ENCODE measurements at places on chromosomes 11 and 22. TPM values are rescaled to one million over a fixed set of nuclear protein-coding genes. Genes with fewer than 3 reads are reported as not detected.

RRM1 gene
- 32.2 TPM for total RNA-seq

DNA sequence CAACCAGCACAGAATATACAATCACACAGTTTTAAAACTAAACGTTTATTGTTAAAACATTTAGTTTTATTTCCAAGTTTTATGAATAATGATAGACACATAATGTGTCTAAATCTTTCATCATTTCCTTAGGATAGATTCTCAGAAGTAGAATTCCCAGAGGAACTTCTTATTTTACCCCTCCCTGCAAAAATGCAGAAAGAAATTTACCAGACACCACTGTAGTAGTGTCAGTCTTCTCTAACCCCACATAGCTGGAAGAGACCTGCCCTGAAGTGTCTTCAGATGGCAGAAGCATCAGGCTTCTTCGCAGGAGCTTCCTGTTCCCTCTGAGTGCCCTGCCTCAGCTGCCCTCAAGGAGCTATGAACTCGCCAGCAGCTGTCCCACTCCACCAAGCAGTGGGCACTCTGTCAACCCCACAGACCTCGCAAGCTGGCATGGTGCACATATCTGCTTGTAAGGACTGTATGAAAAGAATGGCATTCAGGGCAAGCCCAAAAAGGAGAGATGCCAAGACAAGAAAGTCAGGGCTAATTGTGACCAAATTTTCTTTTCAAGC, 28.5 kb upstream of the PAK1 start:
- no peak for DNase-seq

- peak; percentile 62 for DNase-seq
Measured at GRCh38 chr11:122159173-122159721, 43.2 kb upstream of the BLID start.

NCR3LG1 gene
- total RNA-seq: 2.1 TPM

SYT9 gene
- not detected for total RNA-seq

- peak; percentile 30 for DNase-seq
Measured at GRCh38 chr22:38142606-38143005, 32.1 kb upstream of the BAIAP2L2 start.

GRCh38 chr22:22745225-22746060, 101.0 kb downstream of the GGTLC2 start:
- DNase-seq: no peak

DNA sequence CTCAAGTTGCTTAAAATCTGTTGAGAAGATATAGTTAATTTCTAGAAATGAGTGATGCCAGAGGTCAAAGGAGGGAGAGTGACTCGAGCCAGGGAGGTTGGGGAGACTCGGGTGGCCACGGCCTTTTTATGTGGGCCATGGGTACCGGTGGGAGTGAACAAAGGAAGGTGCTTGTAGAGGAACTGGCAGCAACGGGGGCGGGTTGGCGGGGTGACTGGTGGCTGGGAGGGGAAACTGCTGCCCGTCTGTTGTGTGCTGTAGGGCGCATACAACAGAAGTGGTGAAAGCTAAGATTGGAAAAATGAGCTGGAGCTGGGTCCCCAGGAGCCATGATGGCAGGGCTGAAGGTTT, 5.4 kb downstream of the DAGLA start:
- DNase-seq: no peak

CECR2 gene
- 4.8 TPM for total RNA-seq

DNA sequence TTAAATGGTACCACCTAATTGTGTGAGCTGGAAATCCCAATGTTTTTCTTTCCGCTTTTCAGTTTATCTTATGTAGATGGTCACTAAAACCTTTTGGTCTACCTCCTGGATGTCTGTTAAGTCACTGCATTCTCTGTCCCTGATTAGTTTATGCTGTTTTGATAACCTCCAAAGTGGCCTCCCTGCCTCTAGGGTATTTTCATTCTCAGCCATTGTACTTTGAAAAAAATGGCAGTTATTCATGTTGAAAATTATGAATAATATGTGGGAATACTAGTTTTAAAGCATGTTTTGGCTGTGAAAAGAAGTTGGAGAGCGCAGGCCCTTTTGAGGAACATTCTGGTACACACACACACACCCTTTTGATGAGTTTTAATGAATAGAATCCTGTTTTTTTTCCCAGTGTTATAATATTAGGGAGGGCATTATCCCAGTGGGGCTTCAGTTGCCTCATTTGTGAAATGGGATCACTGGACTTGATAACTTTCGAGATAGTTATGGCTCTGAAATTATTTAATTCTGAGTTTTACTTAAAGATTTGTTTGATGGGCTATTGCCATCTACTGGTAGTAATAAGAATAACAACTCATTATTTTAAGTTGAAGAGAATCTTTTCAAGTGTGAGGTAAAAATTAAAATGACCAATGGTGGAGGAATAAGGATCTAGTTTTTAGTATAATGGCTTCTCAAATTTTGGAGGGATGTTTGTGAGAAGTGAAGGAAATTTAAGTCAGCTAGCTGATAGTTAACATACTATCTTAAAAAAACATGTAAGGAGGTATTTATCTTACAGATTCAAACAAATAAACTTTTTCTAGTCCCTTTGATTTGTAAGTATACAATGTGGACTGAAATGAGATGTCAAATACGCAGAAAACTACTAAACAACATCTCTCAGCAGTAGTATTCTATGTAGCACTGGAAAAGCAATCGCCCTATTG, 3.9 kb downstream of the FDX1 start:
- DNase-seq: no peak

DNA sequence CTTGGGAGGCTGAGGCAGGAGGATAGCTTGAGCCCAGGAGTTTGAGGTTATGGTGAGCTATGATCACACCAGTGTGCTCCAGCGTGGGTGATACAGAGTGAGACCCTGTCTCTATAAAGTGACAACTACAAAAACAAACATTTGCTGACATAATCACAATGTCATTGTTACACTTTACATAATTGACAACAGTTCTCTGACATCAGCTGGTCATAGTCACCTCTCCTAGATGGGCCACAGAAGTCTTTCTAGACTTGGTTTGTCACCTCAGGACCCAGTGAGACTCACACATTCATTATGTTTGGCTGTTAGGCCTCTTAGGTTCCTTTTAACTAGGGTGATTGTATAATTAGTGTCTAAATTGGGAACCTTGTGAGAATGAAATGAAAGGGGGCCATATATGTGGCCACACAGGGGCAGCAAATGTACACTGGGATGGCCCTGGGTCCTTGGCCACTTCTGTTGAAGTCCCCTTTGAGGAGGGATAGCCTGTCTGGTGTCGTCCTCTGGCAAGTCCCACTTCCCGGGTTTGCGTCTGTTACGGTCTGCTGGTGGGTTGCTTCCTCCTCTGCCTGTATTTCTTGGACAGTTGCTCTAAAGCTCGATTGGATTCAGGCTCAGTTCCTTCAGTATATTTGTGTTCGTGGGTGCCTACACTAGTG, 5.8 kb upstream of the PPIL2 start:
- no peak for DNase-seq

TBRG1 gene
- total RNA-seq: 38.8 TPM

DNA sequence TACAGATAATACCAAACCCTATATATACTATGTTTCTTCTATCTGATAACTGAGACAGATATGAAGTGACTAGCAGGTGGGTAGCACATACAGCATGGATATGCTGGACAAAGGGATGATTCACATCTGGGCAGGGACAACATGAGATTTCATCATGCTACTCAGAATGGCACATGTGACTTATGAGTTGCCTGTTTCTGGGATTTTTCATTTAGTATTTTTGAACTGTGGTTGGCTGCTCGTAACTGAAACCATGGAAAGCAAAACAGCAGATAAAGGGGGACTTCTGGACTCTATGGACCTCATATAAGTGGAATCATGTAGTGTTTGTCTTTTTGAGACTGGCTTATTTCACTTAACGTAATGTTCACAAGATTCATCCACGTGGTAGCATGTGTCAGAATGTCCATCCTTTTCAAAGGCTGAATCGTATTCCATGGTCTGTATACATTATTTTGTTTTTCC, 883.0 kb downstream of the TBC1D22A start:
- no peak for DNase-seq

DNA sequence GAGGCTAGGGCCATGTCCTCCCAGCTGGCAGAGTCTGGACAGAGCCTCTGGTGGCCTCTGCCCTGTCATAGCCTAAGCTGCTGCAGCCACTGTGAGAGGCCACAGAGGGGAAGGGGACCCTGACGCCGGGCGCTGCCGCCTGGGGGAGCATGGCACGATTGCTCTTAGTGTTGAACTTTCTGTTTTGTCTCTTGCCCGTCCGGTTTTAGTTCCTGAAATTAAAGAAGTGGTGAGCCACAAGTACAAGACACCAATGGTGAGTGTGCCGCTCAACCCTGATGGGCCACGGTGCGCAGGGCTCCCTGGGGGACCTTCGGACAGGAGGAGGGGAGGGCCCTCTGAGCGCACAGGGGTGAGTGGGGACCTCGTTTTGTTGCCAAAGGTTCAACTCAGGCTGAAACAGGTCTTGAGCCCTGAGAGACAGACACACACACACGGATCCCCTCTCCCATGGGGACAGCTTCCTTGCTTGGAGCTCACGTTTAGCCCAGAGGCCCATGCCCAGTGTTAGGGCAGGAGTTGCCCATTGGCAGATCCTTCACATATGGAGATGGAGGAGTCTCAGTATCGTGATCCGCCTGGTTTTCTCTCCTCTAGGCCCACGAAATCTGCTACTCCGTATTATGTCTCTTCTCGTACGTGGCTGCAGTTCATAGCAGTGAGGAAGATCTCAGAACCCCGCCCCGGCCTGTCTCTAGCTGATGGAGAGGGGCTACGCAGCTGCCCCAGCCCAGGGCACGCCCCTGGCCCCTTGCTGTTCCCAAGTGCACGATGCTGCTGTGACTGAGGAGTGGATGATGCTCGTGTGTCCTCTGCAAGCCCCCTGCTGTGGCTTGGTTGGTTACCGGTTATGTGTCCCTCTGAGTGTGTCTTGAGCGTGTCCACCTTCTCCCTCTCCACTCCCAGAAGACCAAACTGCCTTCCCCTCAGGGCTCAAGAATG, 23.8 kb downstream of the MYBPC3 start:
- DNase-seq: no peak

KLHDC7B gene
- total RNA-seq: 0.13 TPM

DNA sequence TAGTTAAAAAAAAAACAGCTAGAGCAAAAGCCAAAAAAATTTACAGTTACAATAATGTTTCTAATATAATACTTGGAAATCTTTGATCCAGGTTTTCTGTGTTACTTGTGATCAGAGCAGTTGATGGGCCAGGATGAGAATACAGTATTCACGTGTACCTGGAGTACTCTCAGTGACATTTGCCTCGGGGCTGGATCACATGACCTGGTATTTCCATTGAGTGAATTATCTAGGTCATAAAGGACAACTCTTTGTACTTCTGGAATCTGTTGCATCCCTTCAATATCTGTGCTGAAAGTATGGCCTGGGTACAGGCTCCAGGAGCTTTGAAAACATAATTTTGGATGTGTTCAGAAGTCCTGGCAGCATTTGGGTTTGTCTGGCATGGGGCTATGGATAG, 93.5 kb downstream of the GRAMD1B start:
- no peak for DNase-seq

- DNase-seq: no peak
Measured at GRCh38 chr11:26700574-26701235, 21.2 kb downstream of the SLC5A12 start.

DNA sequence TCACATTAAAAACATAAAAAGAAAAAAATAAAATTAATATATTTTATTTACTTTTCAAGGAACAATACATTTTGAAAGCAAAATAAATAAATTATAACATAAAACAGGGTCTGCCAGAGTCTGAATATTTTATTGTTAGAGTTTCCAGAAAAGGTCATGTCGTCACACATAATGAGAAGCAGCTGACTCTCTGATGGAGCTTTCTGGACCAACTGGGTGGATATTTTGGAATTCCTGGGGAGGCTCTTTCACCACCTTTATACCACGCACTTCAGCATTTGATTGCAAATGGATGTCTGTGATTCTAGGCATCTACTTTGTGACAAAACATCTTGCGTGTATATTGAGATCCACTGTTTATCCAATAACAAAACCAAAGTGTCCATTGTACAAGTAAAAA, 455.0 kb upstream of the CCDC179 start:
- DNase-seq: no peak

- no peak for DNase-seq
Measured at GRCh38 chr11:114610984-114611944, 15.7 kb upstream of the NXPE4 start.

- DNase-seq: no peak
Measured at GRCh38 chr22:30079952-30080533, at the start of gene HORMAD2. TSS of gene HORMAD2 (plus strand) at chr22:30080464. CDS start at chr22:30093953, 13,489 bp downstream.

DNA sequence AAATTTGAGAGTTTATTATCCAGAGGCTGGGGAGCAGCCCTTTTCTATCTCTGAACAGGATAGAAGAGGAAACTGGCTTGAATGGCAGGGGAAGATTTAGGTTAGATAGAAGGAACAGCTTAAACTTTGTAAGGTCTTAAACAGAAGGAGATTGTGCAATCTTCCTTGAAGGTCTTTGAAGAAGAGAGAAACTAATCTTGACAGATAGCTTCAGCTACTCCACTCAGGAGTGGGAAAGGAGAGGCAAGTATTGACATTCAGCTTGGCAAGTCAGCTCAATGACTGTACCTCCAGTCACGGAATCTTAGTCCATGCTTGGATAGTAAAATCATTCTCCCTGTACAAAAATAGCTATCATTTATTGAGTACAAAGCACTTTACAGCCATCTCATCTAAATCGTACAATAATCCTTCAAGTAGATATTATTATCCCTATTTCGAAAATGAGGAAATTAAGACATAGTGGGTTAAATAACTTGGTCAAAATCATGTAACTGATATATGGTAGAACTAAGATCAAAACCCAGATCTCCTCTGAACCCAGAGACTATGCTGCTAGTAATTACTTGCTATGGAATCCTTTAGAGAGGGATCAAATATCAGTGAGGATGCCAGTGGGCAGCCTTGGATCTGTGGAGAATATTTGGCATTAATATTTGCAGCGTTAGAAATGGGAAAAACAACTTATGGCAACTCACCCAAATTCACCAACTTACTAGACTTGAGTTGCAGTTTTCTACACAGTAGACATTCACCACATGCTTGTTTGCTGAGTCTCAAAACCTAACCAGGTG, 14.6 kb downstream of the C11orf97 start:
- DNase-seq: no peak

DNA sequence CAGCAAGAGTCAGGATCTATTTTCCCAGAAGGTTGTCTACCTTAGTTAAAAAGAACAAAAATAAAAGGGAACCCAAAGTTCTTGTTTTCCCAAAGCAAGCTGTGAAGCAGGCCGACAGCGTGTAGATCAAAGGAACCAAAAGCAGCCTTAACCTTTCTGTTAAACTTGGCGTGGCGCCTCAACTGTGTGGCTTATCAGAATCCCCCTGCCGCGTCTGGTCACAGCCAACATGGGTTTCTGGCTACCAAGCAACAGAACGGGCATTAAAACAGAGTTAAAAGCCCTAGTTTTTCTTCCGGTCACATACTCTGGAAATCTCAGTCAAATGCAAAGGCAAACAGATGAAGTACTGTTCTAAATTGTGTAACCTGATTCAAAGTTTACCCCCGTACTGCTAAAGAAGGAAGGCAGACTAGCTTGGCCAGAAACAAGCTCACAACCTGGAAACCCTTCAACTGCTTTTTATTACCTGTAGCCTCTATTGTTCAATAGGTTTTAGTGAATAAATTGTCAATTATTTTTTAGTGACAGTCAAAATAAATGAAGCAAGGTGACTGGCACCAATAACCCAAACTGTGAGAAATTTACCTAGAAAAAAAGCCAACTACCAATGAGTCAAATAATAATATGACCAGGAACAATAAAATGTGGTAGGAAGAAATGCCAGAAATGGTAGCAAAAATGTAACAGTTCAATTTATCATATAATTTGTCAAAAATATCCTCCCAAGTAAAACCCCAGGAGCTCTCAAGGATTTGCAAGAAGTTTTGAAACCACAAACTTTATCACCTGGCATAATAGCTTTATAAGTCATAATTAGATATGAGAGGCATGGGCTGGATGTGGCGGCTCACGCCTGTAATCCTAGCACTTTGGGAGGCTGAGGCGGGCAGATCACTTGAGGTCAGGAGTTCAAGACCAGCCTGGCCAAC, 21.4 kb downstream of the CHKA start:
- no peak for DNase-seq

NLRP14 gene
- total RNA-seq: 0.53 TPM

All from sciatic nerve (tissue), 2 donors.